ENCODE measurements at places on chromosomes 11 and 22.

DNA sequence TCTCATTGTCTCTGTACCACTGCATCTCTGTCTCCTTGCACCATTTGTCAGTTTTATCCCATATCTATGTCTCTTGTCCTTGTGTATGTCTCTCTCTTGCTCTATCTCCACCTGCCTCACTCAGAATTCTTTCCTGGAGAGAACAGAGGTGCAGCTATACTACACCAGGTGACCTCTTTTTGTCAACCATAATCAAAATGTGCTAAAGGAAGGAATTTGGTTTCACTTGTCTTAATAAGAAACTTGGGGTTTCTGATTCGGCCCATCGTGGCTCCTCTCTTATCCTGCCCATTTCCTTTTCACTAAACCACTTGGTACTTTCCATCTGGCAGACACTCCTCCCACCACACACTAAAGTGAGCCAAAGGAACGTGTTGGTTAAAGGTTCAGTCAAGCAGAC, 2.0 kb upstream of the C11orf42 start:
- no peak for DNase-seq

DNA sequence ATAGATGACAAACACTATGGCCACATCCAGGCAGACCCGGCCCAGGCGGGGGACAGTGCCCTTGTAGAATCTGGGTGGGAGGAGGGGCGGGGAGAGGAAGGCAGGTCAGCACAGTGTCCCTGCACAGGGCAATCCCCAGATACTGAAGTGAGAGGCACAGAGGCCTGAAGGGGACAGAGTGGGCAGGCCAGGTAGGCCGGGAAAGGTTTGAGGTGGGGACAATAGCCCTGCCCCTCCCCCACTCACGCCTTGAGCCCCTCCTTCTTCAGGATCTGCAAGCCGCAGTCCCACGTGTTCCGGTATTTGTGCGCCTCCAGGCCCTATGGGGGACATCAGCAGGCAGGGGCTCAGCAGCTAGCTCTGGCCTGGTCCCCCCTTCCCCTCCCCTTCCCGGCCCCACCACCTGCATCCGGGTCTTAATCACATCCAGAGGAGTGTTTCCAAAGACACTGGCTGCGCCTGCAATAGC, 2.3 kb downstream of the SLC25A1 start:
- no peak for DNase-seq

DNA sequence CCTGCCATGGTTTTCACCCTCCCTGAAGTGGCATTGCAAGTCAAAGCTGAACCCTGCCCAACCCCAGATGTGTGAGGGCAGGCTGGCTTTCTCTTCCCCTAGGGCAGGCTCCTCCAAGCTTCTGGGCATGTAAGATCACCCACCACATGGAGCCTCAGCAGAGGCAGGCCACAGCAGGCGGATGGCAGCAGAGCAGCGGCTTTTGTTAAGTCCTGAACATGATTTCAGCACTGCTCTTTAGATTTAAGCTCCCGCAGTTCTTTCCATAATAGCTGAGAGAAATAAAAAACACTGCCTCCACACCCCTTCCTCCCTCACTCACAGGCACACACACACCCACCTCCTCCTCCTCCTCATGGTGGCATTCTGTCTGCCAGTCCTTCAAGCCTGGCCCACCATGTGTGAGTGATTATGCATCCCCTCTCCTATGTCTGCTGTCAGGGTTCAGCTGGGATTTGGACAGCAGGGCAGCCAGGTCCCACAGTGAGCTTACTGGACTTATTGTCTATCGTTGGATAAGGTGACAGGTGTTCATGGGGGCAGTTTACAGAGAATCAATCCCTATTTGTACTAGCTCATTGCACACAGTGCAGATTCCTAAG, 5.0 kb upstream of the NTM start:
- DNase-seq = no peak

GRCh38 chr22:20148414-20148813, 2.4 kb downstream of the CCDC188 start:
- no peak for DNase-seq

DNA sequence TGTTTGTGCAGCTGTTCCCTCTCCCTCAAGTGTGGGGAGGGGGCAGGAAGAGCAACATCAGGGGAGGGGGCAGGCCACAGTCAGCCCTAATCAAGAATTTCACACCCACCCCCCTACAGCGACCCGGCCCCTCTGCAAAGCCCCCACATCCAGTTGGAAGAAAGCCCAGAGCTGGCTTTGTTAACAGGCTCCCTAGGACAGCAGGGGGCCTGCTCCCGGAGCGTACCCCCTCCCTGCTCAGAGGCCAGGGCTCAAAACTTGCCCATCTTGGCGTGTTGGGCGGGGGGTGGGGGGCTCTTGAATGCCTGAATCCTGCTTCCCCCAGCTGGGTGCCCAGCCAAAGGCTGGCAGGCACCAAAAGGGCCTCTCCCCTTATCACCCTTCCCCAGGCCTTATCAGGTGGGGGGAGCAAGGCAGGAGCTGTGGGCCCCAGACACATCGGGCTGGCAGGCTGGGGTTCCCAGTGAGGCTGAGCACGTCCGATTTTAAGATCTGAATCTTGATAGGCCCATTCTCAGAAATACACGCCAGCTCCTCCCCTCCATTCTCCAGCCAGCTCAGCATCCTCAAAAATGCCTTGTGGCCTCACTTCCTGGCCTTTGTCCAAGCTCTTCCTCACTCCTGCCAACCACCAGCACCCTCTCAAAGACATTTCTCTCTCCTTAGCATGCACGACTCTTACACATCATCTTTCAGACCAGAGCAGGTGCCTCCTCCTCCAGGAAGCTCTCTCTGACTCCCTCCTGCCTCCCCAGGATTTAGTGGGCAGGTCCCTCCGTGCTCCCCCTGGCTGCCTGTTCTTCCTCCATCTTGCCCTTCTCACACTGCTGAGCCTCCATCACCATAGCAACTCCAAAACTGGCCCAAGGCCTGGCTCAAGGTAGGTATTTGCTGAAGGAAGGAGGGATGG, 384.8 kb downstream of the MN1 start:
- DNase-seq = no peak

DNA sequence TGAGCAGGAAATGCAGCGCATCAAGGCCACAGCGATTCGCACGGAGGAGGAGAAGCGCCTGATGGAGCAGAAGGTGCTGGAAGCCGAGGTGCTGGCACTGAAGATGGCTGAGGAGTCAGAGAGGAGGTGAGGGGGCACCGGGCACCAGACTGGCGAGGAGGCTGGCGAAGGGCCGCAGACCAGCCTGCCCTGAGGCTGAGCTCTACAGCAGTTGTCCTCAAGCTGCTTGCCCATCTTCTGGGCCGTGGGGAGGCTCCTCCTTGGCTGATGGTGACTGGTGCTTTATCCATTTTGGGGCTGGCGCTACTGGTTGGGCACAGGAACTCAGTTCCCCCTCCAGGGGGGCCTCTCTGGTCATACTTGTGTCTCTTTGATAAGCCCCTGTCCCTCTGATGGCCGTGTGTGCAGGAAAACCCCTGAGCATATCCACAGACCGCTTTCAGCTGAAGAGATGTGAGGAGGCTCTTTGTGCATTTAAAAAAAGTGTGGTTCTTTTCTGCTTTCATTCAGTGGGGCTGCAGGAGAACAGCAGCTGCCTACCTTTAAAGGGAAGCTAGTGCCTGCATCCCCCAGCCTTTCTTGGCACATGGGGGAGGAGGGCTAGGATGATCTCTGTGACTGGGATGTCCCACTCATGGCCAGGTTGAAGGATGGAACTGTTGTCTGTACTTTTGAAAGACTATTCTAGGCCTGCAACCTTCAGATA, 46.3 kb upstream of the CABP7 start:
- no peak for DNase-seq

- no peak for DNase-seq
Observed at GRCh38 chr11:79018371-79018849, 422.4 kb downstream of the TENM4 start.

DNA sequence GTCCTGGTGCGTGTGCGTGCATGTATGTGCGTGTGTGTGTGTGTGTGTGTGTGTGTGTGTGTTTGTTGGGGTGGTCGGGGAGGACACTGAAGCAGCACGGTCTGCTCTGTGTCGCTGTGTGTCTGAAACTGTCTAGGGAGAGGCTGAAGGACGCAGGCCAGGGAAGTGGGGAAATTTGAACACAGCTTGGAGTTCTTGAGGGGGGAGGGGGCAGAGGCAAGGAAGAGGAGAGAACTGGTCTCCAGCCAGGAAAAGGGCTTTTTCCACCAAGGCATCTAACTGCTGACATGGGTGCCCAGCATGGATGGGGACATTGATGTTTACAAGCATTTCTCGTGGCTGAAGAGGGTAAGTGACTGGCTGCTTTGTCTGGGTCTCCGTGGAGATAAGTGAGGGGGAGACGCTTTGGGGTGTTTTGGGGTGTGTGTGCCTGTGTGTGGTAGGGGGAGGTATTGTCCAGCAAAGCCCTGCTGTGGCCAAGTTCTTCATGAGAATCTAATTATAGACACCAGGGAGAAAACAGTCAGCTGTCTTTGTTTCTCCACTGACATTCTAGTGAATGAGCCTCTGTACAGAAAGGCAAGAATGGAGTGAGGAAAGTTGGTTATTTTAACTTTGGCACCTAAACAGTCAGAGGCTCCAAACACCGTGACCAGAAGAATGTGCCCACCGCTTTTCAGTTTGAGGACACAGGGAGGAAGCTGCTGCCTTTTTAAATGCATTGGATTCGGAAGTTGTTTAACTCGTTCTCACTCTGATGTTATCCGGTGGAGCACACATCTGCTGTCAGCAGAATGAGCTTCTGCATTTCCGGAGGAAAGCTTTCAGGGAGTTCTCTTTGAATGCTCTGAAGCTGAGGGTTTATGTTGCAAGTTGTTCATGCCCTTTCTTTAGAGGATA, 63.7 kb downstream of the PPFIBP2 start:
- DNase-seq = no peak

DNA sequence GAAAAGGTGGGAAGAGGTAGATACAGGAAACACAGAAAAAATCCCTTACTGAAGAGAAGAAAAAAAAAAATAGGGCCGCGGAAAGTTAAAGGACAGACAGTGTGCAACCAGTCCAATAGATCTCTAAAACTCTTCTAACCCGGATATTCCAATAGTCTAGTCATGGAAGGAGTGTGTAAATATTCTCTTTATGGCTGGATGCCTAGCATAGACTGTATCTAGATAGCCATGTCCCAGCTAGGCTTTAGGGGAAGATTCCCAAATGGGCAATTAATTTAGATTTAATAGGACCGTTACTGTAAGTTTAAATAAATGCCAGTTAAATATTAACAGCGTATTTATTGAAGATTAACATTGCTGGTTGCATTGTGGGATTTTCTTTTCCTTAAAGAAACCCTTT, 532.7 kb downstream of the NTM start:
- DNase-seq = no peak

- no peak for DNase-seq
Observed at GRCh38 chr22:45291931-45292290, 7.2 kb downstream of the UPK3A start.

DNA sequence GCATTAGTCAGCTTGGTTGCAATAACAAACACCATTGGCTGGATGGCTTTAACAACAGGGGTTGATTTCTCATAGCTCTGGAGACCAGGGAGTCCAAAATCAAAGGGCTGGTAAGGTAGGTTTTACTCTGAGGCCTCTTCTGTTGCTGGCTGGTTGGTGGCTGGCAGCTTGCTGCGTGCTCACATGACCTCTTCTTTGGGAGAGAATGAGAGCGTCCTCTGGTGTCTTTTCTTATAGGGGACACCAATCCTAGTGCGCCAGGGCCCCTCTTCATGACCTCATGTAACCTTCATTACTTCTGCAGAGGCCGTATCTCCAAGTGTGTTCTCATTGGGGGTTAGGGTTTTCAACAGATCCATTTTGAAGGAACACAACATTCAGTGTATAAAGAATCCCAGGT, 1308.3 kb downstream of the TBC1D22A start:
- DNase-seq = no peak

DNA sequence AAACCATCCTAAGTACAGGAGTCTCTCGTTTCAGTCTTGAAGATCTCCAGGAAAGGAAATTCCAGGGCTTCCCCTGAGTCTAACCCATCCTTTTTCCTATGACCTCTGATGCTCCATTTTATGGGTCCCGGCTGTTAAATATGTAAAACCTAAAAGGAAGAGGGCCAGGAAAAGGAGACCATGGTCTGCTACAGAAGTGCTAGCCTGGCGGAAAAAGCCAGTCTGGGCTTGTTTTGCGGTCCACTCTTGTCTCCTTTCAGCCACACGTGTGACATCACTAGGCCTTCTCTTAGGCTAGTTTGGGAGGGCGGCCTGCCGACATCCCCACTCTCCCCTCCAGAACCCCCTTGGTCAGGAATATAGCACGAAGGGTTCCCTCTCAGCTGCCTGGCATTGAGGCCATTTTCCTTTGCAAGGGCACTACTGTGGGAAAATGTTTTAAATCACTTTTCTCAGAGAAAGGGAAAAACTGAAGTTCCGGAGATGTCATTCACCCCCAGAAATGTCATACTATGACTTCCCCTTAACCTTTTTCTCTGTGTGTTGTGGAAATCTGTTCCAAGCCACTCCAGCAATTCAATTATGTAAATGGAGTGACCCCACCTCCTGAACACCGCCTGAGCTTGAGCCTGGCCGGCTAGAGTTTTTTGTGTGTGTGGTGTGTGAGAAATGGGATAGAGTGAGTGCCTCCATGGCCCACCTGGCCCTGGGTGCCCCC, 86.9 kb downstream of the UBASH3B start:
- no peak for DNase-seq

- no peak for DNase-seq
Observed at GRCh38 chr22:40701274-40701673, 22.0 kb downstream of the MCHR1 start.

- no peak for DNase-seq
Observed at GRCh38 chr22:39738746-39739145, 154.8 kb downstream of the ENTHD1 start.

GRCh38 chr22:48884324-48884723, 943.3 kb downstream of the BRD1 start:
- no peak for DNase-seq

DNA sequence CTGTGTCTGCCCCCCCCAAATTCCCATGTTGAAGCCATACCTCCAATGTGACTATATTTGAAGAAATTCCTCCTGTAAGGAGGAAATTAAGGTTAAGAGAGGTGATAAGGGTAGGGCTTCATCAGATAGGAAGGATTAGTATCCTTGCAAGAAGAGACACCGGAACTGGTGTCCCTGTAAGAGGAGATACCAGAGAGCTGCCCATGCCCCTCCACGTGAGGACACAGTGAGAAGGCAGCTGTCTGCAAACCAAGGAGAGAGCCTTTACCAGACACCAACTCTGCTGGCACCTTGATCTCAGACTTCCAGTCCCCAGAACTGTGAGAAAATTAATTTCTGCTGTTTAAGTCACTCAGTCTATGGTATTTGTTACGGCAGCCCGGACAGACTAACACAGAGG, 109.3 kb downstream of the ARFGAP2 start:
- no peak for DNase-seq

GRCh38 chr11:63572026-63572688, 9.0 kb upstream of the PLAAT2 start:
- no peak for DNase-seq

Measured in stimulated activated CD4-positive, alpha-beta T cell treated with anti-CD3 and anti-CD28 coated beads, Interleukin-4, amount 100 ng/mL, for 4 hours (primary cell).